Globus pallidus (tissue), 1 donor: ENCODE measurements at places on chromosomes 7 and 10.

- no peak for DNase-seq
Measured at GRCh38 chr10:73765066-73765465, 16.8 kb upstream of the CHCHD1 start.

- no peak for DNase-seq
Measured at GRCh38 chr7:55539380-55539779, 32.9 kb downstream of the VOPP1 start.

GRCh38 chr7:64863021-64863420 is 40.1 kb upstream of the ZNF273 start:
- no peak for DNase-seq

DNA sequence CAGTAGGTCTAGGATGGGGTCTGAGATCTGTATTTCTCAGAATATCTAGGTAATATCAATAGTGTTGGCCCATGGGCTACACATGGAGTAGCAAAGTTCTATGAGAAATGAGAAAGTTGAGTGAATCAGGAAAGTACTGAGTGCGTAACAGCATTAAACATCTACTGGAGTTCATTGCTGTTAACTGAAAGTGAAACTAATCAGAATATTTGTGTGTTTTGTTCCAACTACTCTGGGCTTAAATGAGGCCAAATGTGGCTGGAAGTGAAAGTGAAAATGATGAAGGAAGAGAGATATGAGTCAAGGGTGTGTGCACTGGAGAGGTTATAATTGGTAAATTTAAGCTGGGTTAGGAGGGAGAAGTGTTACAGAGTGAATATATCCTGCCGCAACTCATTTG is 46.5 kb downstream of the TMEM106B start:
- peak; percentile 0 for DNase-seq

- peak; percentile 48 for DNase-seq
Measured at GRCh38 chr7:42237811-42238541, 967 bp upstream of the GLI3 start.

DNA sequence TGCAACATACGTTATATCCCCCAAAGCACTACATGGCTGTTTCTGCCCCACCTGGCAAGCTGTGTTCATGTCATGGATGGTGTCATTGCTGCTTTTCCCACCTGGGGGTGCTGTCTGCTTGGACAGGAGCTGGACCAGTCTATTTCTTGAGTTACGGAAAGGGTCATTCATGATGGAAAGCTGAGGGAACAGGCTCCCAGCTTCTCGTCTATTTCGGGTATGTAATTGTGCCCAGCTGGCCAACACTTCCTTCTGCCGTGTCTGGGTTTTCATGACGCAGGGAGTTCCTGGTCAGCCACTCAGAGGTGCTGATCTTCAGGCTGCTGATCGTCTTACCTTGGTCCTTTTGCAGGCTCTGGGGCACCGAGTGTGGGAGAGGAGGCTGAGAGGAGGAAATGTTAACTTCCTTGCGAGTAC is 8.6 kb downstream of the BTBD16 start:
- DNase-seq, result peak; percentile 71

DNA sequence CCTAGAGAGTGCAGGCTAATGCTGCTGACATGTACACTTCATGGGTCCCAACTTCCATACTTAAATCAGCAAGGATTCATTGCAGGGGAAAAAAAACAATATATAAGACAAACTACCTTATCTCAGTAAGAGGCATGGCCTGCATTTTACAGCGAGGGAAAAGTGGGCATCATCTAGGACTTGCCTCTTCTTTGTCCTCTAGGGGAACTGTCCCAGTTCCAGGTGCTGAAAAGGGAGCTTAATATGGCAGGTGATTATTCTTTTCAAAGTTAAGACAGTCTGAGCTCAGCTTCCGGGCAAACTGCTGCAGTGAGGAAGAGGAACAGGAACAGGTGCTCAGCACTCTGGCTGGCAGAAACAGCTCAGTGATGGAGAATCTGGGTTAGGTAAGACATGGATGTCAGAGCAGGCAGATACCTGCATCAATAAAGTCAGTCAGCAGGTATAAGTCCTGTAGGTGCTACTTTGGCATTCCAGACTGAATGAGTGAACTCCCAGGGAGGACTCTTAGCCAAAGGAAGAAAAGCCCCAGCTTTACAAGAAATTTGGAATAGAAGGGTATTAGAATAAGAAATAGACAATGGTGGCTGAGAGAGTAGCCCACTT is 147.2 kb downstream of the TMEM178B start:
- no peak for DNase-seq

- no peak for DNase-seq
Measured at GRCh38 chr7:96676919-96677318, 32.7 kb downstream of the SEM1 start.

DNA sequence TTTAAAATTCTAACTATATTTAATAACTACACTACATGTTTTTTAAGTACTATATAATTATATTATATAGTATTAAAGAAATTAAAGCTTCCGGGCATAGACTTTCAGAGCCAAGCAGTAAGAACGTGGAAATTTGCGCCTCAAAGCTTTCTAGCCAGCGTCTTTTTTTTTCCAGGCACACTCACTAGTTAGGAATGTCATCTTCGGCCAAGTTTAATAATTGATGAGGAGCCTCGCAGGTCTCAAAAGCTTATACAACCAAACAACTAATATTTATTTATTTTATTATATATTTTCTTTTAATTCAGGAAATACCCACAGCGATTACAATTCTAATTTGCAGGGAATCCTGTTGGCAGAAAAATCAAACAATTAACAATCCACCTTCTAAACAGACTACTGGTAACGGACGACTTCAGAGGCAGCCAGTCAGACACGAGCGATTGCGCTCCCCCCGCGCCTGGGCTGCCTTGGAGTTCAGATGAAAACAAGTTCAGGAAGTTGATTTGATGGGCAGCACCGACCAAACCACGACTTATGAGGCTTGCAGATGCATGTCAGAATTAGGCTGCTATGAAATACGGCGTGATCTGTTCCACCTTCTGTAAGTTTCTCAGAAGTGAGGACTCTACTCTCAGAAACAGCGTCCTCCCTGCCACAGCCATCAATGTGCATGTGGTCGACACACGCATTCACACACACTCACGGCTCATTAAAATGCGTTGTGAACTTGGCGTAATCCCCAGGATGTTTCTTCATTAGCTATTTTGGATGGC is 431.8 kb upstream of the MGMT start:
- DNase-seq, result no peak

- no peak for DNase-seq
Measured at GRCh38 chr10:61757525-61758397, 95.0 kb downstream of the CABCOCO1 start.
